ENCODE measurements at places on chromosomes 6 and 20.

DNA sequence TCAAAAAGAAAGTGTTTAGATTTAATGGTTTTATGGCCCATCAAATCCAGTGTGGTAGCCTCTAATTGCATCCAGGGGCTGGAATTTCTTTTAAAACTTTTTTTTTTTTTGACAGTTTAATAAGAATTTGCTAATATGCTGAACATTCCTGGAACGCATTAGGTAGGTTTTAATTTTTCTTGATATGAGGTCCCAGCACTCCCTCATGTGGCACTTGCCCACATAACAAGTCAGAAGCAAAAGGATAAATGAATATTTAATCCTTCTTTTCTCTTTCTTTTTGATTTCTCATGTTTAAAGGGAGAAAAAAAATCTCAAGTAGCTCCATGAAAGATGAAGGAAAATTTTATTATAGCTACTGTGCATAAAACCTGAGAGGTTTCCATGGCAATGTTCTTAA, 13.5 kb downstream of the HAO1 start:
- no peak for DNase-seq

GRCh38 chr6:156828280-156828703, 51.1 kb downstream of the ARID1B start:
- DNase-seq = no peak

DNA sequence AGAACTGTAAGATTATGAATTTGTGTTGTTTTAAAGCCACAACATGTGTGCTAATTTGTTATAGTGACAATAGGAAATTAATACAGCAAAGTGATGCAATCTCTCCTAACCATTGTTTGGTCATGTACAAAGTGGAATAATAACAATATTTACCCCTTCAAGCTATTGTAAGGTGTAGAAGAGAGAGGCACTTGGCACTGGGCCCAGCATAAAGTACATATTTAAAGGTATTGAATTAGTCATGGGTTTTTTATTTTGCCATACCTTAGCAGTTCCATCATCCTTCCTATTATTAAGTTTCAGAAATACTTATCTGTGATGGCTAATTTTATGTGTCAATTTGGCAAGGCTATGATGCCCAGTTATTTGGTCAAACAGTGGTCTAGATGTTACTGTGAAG, 322.4 kb upstream of the TSHZ2 start:
- DNase-seq = no peak

- DNase-seq = no peak
Measured at GRCh38 chr6:119566546-119567260, 217.1 kb upstream of the MAN1A1 start.
